ENCODE measurements at places on chromosomes 3 and 15.

- DNase-seq: no peak
Measured at GRCh38 chr3:136783708-136784191, 31.6 kb upstream of the STAG1 start.

GRCh38 chr3:150589759-150590158, 13.4 kb upstream of the SELENOT start:
- no peak for DNase-seq

- no peak for DNase-seq
Measured at GRCh38 chr3:173986861-173987410, 589.4 kb downstream of the NLGN1 start.

DNA sequence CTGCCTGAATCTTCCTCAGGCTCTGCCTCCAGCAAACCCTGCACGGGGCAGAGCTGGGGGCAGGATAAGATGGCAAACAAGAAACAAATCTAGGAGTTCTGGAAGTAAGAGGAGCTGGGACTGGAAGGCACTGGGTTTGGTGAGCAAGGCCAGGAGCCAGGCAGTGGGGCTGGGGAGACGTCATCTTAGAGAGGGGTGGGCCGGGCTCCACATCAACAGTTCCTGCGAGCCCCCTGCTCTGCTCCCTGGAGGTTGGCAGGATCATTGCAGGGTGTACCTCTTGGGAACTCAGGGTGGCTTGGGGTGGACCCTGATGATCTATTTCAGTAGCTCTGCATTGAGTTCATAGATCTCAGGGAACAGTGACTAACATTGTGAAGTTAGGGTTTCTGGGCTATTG, 87.3 kb upstream of the PRR23E start:
- DNase-seq: no peak

GRCh38 chr3:152299249-152299976, 30.7 kb downstream of the MBNL1 start:
- no peak for DNase-seq

DNA sequence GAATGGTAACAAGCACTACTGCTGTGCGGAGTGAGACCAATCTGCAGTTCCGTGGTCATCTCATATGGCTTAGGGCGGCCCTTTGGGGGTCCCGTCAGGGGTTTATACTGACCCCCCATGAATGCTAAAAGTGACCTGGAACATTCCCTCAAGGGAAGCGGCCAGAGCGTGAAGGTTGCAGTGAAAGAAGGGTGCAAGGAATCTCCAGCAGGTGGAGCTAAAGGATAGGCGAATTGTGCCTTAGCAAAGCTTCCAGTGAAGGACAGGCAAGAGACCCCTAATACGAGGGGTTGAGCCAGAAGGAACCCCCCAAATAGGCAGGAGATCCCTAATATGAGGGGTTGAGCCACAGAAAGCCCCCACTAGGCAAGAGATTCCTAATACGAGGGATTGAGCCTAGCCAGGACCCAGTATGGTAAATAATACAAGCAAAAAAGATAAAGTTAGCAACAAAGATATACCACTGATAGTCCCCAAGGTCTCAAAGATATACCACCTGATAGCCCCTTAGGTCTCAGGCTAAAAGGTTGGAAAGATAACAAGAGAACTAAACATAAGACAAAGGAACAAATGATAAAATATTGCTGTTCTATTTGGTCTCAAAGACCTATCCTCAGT, 32.8 kb downstream of the ZNF589 start:
- DNase-seq: peak; percentile 71

GRCh38 chr15:40438712-40439111, 2.0 kb upstream of the BAHD1 start:
- no peak for DNase-seq

GRCh38 chr3:152218602-152219001, 50.1 kb upstream of the MBNL1 start:
- no peak for DNase-seq

DNA sequence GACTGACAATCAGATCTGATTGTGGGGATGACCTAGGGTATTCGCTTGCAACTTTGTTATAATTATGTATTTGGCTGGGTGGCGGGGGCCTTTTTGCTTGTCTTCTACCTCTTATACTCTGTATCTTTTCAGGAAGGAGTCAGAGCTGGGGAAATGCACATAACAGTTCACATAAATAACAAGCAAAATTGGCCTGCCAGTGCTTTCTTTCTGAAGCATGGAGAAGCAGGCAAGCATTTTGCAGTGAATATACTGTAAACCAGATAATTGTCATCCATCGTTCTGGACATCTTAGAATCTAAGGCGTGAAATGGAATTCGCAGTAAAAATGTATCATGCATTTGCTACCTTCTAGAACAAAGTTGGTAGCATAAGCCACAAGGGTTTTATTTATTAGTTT, 227.6 kb downstream of the CLSTN2 start:
- DNase-seq: no peak

- no peak for DNase-seq
Measured at GRCh38 chr3:182739619-182740018, 53.7 kb upstream of the ATP11B start.

- no peak for DNase-seq
Measured at GRCh38 chr3:23594894-23595670, 210.7 kb upstream of the UBE2E1 start.

DNA sequence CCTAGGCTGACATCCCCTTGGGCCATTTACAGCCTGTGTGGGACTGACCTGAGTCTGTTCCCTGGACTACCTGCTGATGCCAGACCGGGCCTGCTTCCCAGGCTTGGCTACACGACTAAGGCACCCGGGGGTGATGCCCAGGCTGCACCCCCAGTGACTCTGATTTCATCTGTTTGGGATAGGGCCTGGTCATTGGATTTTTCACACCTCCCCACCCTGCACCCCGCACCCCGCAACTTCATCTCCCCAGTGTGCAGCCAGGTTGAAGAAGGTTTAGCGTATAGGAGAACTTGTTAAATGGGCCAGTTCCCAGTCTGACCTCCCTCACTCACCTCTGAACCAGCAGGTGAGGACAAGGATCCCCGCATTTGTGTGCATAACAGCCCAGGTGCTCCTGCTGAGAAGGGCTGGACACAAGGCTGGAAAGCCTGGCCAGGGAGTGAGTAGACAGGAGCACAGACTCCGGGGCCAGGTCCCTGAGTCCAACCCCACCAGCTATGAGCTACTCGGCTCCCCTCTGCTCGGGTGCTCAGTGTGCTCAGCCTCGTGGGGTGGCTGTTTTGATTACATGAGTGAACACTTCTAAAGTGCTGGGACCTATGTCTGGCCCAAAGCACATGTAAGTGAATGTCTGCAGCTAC, 18.5 kb downstream of the SLC6A20 start:
- DNase-seq: no peak

DNA sequence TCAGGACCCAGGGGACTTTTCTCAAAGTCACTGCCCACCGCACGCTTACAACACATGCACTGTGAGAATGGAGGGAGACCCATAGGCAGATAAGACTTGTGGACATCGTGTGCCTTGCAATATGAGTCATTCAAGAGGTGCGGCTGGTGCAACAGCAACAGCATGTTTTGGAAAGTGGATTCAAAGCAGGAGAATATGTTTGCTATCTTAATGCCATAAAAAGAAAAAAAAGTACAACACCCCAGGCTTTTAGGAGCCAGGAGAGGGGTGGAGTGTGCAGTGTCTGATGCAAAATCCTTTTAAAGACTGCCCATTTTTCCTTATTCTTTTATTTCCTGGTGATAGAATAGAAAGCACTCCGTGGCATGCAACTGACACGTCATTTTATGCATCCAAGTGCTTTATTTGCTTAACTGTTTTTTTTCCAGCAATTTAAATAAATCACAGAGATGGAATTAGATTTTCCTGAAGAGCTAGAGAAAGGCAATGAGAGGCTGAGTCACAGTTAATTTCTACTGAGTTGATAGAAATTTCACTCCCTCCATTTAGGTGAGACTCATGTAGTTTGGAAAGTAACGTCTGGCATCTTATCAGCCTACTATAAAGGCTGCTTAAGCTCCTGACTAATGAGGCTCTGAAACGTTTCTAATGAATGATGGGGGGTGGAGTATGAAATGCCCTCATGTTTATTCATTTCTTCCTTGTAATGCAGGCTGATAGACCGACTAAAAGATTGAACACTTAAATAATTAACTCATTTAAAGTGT, 96.4 kb downstream of the NSUN3 start:
- peak; percentile 12 for DNase-seq

- DNase-seq: no peak
Measured at GRCh38 chr15:52414936-52415335, 113.7 kb downstream of the MYO5A start.

DNA sequence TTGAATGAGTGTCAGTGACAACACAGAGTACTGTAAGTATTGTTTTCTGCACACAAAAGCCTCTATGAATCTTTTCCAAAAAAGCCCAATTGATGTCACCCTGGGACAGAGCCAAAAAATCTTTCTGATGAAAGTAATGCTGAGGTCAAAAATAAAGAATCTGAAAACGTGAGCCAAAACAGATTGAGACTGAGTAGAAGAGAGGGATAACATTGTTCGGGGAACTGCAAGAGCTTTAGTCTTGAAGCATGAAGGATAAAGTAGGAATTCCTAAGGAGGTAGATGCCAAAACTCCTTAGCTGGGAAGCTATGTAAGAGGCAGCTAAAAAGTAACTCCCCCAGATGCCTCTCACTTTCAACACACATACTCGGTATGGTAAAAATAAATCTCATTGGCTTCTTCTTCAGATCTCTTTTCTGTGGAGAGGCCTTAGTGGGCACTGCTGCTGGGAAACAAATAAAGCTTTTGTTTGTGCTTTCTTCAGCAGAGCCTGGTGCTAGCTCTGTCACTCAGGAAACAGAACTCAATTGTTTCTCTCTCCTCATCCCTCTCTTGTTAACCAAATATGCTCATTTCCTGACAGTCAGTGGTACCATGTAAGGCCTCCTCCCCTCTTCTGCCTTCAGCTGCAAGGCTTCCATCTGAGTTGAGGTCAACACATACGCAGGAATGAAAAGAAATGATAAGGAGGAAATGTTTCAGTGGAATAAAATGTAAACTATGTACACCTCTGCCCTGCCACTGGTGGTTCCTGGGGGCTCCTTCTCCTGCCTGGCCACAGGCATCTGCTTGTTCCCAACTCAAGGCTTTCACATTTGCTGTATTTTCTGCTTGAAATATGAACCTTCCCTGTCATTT, 58.1 kb downstream of the CD200 start:
- DNase-seq: no peak

DNA sequence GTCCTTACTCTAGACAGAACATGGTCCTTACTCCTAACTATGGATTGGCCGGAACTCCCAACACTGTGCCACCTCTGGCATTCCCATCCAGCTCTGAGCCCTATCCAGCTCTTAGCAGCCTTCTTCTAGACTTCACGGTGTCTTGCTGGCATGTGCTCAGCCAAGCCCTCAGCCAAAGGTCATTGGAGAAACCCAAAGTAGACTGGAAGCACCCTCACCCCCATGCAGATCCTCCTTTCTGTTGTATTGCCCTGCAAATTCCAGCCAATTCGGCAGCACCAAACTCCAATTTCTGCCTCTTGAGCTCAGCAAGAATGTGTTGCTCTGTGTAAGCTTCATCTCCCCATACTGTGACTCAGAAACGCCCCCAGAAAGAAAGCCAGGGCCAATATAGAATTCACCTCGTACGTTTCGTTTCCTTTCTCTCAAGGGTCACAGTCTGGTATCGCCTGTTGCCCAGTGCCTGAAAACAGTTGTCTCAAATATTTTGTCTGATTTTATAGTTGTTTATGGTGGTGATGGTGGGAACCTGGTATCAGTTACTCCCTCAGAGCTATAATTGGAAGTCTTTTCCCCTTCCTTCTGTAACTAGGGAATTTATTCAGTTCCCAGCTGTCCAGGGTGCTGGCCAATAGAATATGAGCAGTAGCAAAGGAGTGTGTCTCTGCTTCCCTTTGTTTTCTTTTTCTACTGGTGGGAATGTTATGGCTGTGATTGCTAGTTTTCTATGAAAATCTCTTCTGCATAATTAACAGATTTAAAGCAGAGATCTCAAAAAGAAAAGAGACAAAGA, 28.4 kb upstream of the EPHB3 start:
- no peak for DNase-seq

DNA sequence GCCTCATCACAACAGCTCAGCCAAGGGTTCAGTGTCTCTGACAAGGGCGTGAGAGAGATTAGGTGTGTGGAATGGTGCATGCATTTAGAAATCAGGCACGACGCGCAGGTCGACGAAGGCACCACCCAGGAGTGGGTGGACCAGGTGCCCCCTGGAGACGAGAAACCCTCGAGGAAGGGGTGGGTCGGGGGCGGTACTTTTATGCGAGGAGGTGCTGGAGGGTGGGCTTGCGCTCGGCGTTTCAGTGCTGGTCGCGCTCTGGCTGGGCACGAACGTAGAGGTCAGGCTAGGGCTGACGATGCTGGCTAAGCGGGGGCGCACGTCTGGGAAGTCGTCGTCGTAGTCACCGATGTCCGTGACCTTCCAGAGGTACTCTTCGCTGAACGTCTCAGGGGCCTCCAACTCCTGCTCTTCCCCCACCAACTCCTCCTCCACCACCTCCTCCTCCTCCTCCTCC, 393 bp downstream of the ERICH6 start:
- peak; percentile 31 for DNase-seq

DNA sequence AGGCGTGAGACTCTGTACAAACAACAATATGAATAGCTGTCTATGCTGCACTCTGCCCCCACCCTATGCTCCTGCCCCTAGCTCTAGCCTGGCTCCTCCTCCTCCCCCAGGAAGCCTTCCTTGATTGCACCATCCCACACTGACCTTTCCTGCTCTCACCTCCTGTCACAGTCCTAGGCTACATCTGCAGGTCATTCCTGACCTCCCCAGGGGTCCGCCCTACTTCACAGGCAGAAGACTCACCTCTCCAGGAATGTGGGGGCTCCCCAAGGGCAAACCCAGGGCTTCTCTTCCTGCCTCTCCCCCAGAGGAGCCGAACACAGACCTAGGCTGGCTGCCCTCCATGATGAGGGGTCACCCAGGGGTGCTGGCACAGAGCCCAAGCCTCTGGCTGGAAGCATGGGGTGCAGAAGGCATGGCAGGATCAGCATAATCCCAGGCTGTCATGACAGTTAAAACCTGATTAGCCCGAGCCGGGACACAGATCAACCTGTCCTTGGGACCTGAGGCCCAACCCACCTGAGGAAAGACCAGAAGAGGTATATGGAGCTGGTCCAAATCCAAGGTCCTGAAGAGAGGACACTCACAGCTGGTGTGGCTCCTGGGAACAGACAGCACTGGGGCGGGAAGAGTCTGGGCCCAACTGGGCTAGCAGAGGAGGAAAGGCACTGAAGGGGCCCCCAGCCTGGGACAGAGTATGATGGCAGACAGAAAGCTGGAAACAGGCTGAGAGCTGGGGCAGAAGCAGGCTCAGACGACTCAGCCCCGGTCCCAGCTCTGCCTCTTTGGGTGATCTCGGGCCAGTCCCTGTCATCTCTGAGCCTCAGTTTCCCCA, 5.9 kb downstream of the SEMA7A start:
- DNase-seq: no peak
